Neuronal stem cell (in vitro differentiated cells): ENCODE measurements at places on chromosomes 16 and 17.

DNA sequence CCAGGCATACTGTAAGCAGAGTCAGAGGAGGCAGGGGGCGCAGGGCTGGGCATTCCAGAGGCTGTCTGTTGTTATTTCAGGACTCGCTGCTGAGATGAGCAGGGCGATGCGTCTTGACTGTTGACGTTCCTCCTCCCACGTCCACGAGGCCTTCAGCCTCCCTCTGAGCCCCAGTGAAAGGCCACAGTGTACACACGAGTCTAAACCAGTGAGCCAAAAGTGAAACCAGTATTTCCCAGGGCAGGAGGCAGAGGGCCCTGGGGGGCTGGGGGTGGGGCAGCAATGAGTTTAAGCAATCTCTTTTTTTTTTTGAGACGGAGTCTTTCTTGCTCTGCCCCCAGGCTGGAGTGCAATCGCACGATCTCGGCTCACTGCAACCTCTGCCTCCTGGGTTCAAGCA lies 21.5 kb downstream of the SMTNL2 start:
- DNase-seq = no peak

GRCh38 chr16:8855972-8856371 lies 12.8 kb downstream of the CARHSP1 start:
- no peak for DNase-seq

DNA sequence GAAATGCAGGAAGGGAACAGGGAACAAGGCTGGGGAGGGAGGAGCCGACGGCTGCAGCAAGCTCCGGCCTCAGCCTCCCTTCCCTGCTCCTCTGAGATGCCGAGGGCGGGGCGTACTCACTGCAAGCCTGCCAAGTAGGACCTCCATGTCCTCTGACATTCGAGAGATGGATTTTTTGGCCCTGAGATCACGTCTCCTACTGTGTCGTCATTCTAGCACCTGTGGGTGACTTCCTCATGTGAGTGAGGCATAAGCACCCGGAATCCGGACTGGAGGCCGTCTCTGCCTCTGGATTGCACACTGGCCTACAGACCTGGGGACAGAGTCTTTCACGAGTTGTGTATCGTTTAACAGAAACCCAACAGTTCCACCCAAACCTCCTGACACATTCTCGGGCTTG lies 14.5 kb downstream of the MRM3 start:
- DNase-seq = no peak

GRCh38 chr16:47780213-47780875 lies 319.2 kb downstream of the PHKB start:
- no peak for DNase-seq

DNA sequence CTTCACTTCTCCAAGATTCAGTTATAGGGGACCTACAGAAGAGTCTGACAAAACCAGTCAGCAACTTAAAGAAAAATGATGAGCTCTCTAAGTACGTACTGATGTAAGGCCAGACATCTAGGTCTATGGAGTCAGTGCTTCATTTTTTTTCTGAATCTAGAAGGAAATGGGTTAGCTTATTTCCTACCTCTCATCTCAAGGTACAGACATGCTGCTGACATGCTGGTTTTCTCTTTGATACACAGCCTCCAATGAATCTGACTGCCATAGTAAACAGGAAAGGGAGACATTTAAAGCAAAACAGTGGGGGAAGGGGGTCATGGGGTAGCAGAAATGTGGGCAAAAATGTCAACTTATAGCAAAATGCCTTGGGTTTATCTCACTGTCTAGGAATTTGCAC lies 16.4 kb downstream of the CDR2 start:
- no peak for DNase-seq

GRCh38 chr16:83501481-83501880 lies 306.3 kb upstream of the HSBP1 start:
- no peak for DNase-seq

DNA sequence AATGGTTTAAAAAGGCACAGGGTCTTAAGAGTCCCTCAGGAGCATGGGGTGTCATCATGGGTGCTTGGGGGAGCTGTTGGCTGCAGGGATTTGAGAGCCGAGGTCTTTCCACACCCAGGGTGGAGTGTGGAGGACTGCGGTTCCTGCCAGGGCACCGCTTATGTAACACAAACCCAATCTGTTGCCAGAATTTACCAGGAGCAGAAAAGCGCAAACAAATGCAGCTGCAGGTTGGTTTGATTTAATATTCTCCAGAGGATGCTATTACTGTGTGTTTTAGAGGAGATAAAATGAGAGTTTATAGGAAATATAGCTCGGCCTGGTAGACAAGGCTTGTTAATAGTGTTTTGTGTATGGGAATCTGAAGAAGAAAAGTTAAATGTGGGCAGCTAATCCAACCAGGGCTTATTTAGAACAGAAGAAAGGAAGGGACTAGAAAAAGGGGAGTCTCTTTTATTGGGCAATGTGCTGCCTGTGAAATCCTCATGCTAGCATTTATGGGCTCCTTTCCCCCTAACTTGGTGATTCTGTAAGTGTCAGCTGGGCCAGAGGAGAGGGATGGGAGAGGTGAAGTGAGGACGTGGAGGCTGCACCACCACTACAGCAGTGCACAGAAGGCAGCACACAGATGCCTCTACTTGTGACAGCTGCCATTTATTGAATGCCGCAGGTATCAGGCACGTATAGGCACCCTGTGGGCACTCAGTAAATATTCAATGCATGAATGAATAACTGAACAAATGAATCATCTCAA lies 174.7 kb downstream of the KATNIP start:
- DNase-seq = no peak

GRCh38 chr16:15690296-15690695 lies 40.3 kb downstream of the NDE1 start:
- no peak for DNase-seq

GRCh38 chr17:68497885-68498319 lies 14.3 kb upstream of the PRKAR1A start:
- no peak for DNase-seq

DNA sequence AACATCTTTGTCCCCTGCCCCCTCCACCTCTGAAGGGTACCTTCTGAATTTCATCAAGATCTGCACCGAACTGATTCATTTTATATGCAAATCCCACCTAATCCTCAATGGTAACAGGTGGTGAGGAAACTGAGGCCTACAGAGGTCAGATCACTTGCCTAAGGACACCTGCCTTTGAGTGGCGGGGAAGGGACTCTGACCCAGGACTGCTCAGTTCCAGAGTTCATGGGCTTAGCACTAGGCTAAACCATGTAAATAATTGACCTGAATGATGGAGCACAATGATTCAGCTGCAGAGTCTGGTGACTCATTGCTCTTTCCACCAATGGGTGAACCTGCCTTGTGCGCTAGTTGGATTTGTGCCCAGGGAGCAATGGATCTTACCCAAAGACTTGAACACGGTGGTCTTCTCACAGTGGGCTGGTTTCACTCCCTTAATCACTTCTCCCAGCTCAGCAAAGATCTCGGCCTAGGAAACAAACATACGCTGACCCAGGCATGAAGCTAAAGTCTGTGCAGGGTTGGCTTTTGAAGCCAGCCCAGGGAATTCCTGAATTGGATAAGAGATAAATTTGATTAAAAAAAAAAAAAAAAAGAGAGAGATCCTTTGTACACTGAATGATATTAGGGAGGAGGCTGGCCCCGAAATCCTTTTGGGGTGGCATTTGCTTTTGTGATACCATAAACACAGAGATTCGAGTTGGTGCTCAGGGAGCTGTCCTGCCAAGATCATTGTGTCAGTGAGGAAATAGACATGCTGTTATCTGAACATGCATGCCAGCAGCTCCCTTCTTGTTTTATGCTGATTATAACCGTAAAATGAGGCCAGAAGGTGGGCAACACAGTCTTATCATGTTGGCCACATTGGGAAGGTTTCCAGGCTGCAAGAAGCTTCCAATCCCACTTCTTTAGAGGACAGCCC lies 17.0 kb downstream of the CRYM start:
- DNase-seq = no peak

GRCh38 chr16:79869304-79870015 lies 268.9 kb upstream of the MAF start:
- no peak for DNase-seq

GRCh38 chr17:7807206-7807605 lies 26.8 kb upstream of the KDM6B start:
- DNase-seq = no peak

- DNase-seq = no peak
These were observed 2.0 kb downstream of the TRIM47 start for GRCh38 chr17:75876190-75876937.

DNA sequence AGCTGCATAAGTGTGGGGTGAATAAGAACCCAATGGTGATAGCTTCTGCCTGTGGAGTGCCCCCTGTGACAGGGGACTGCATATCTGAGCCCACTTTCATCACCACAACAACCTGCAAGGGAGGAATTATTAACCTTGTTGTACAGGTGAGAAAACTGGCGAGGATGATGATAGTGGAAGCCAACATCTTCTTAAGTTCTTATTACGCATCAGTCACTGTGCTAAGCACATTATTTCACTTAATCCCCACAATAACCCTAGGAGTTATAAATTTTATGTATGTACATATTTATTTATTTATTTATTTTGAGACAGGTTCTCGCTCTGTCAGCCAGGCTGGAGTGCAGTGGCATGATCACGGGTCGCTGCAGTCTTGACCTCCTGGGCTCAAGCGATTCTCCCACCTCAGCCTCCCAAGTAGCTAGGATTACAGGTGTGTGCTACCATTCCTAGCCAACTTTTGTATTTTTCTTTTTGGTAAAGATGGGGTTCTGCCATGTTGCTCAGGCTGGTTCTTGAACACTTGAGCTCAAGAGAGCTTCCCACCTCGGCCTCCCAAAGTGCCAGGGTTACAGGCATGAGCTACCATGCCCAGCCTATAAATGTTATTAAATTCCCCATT lies 7.6 kb downstream of the PDILT start:
- DNase-seq = no peak

DNA sequence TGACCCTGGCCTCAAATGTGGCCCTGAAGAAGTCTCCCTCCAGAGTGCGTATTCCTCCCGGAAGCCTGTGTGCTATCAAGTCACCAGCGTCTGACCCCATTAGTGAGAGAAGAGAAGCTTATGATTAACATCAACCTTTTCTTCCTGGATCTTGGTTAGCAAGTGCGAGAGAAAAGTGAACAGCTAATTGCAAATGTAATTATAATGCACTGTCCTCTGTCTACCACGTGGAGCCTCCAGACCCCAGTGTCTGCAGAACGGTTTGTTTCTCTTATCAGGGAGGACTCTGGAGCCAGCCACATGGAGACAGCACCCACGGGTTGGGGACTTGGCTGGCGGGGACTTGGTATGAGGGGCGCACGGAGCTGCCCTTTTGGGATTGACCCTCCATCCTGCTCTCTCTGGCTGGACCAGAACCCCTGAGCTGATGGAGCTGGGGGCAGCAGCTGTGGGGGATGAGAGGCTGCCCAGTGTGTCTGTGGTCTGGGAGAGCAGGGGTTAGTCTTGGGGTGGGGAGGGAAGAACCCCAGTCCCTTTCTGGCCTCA lies 5.7 kb upstream of the TAC4 start:
- no peak for DNase-seq

- DNase-seq = no peak
These were observed 5.5 kb downstream of the MYO19 start for GRCh38 chr17:36529121-36529520.

DNA sequence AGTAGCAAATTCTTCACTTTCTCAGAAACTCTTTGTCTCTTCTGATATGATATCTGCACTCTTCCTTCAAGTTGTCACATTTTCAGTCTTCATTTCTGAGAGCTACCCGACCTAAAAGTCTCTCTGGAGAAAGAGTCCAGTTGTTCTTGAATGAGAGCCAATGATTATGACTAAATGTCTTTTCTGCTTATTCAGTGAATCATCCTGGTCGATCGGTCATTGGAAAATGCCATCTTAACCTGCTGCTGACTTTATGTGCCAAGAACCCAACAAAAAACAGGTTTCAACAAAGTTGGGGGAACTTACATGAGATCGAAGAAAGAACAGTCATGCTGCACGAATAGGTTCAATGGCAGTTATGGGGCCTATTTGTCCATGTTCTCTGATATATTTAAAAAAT lies 15.9 kb downstream of the SOX9 start:
- no peak for DNase-seq

DNA sequence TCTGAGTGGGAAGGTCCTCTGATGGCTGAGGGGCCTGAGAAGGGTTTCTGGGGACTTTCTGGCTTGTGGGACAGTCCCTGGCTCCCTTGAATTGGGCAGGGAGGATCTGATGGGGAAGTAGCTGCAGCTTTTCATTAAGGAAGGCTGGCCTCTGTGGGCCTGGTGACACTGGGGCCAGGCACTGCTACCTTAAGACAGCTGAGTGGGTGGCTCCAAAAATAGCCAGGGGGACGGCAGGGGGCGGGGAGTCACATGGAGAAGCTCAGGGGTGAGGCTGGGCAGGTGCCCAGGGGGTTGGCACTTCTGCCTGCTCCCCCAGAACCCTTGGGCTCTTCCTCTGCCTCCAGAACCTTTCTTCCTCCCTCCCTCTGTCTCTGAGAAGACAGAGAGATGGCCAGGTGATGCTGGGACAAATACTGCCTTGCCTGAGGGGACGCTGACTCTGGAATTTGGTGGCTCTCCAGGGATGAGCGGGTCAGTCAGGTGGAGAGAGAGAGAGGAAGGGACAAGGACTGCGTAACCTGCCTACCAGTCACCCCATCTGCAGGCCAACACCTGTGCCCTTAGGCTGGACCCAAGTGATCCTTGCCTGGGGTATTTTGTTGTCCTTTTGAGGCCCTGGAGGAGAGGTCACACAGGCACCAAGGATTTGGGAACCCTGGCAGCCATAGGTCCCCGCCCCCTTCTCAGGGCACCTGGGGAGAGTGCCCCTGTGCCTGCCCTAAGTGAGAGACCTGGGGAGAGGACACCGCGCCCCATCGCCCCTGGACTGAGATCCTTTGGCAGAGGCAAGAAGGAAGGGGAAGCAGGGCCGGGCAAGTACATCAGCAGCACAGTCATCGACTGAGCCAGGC lies 1.7 kb upstream of the SGCA start:
- no peak for DNase-seq
